ENCODE measurements at places on chromosomes 5 and 9.

- DNase-seq = no peak
These were observed 245.0 kb upstream of the ACTBL2 start for GRCh38 chr5:57727591-57727990.

GRCh38 chr5:135670588-135670987, 91.8 kb upstream of the CXCL14 start:
- DNase-seq = no peak

GRCh38 chr9:8364026-8364752, 564.6 kb upstream of the DMAC1 start:
- no peak for DNase-seq

DNA sequence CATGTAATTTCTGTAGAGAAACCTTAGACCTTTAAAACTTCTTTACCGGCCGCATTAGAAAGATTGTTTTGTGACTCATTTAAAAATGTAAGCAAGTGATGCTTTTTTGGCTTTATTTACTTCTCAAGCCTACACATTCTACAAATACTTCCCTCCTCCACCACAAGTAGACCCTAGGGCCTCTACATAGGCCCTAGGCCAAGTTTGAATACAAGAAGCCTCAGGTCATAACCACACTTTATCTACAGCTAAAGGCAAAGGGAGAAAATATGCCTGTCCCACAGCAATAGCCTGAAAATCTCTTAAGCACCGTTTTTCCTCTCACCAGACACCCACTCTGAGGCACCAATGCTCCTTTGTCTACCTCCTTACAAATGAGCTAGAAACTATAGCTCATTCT, 53.9 kb downstream of the CSNK1A1 start:
- no peak for DNase-seq

DNA sequence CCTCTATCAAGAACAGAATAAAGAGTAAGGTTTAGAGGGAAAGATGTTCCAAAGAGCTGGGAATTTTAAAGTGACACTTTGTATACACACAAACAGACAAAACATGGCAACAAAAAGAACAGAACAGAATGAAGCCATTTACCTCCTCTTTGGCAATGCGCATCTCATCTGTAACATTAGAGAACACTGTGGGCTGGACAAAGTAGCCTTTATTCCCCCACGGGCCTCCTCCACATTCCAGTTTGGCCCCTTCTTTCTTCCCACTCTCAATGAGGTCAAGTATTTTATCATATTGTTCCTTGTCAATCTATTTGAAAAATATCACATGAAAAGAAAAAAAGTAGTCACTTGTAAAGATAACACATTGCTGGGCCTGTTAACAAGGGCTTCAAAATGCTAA, 41.0 kb downstream of the ALDH1A1 start:
- DNase-seq = no peak
